IMR-90 (cell line): ENCODE measurements at places on chromosomes 6 and 20.

GRCh38 chr6:7479801-7480266 is 61.6 kb upstream of the DSP start:
- DNase-seq: peak; percentile 55

DNA sequence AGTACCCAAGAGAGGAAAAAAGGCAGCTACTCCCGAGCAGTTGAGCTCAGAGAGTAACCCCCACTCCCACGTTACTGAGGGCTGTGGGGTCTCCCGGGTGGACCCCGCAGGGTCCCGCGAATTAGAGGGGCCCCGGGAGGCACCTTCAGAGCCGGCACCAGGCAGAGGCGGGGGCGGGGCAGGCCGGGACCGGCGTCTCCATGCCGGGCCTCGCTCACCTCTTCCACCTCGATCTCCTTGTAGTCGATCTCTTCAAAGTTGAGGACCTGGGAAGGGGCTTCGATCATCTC is 381 bp downstream of the MAP3K7 start:
- no peak for DNase-seq

DNA sequence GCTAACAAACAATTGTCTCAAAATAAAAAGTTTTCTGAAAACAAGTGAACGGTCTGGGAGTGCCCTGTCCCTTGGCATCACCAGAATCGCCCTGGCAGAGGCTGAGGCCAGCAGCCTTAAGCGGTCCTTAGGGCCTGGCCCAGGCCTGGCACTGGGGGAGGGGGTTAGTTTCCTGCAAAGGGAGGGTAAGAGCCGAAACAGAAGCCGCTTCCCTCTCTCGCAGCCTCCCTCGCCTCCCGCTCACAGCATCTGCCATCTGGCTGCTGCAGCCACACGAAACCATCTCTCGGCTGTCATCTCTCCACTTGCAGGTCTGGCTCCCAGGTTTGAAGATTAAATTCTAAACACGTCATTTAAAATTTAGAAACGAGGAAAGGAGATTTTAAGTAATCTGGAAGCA is 31.5 kb downstream of the PMEPA1 start:
- no peak for DNase-seq

- DNase-seq: no peak
Measured at GRCh38 chr6:139287868-139288267, 3.9 kb downstream of the TXLNB start.

DNA sequence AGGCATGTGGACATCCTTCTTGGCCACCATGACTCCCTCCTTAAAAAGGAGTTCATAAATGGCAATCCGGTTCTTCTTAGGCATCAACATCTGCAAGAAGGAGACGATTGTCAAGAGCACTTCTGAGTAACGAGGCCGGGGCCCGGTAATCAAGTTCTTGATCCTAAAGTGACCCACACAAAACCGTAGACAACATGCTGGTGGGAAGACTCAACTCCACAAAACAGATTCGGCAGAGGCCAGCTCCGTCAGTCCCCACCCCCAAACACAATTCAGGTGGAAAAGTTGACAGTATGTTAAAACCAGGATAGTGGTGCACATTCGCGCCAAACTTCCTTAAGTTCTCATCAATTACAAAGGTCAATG is 754 bp downstream of the RPS10 start:
- no peak for DNase-seq

DNA sequence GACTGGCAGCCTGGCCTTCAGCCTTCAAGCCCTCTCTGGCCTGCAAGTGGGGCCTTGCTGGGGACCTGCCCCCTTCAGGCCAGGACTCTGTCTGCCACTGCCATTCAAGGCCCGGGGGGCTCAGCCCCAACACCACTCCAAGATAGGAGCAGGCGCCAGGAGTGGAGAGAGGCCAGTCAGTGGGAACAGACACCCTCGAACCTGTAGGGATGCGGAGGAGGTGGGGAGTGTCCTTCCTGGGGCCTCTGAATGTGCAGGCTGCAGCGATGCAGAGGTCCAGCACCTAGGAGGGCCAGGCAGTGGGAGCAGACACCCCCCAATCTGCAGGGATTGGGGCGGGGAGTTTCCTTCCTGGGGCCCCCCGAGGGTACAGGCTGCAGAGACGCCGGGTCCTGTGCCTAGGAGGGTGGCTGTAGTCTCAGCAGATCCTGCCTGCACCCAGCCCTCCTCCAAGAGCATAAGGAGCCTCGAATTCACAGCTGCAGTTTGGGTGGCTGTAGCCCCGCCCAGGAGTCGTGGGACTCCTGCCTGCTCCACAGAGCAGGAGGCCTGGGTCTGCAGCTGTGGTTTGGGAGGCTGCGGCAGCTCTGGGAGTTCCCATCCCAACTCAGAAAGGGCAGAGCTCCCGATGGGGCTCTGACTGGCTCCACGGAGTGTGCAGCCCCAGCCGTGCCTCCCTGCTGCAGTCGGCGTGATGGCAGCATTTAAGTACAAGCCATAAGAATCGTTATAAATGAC is 33.1 kb downstream of the NR2E1 start:
- no peak for DNase-seq

GRCh38 chr6:129646642-129647041 is 63.3 kb downstream of the ARHGAP18 start:
- peak; percentile 27 for DNase-seq

GRCh38 chr6:56026455-56027180 is 151.2 kb upstream of the BMP5 start:
- DNase-seq: no peak

- DNase-seq: no peak
Measured at GRCh38 chr6:33166811-33167210, 25.5 kb downstream of the COL11A2 start.

DNA sequence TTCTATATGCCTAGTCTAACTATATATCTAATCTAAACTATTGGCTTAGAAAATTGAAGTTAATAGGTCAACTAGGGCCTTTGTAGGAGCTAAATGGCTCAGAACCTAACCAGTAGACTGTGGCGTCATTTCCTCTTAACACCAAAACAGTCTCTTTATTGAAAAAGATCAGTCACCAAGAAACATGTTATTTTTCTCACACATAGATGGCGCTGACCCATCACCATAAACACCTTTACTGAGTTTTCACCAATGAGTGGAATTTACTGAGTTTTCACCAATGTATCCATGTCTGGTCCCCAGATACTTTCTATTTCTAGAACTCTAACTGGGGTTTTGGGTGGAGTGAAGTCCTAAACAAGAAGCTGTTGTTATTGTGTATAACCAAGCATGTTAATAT is 636.0 kb downstream of the BCKDHB start:
- peak; percentile 25 for DNase-seq

DNA sequence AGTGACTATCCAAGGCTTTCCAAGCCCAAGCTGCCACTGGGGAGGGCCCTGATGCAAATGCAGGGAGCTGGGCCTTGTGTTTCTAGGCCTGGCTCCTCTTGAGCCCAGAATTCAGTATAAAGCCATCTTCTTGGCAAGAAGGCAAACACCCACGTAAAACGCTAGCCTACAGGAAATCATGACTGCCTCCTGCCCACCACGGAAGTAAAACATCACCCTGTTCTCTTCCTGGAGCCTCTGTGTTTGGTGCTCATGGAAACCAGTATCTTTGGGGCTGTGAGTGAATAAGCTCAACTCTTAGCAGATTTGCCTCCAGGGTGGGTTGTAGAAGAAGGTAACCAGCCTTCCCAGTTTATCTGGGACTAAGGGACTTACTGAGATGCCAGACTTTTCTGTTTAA is 271.0 kb downstream of the ZNF217 start:
- no peak for DNase-seq
